ENCODE measurements at places on chromosomes 5 and 9.
A peak's percentile ranks its signal among the peaks of the same experiment; 100 is the strongest.

DNA sequence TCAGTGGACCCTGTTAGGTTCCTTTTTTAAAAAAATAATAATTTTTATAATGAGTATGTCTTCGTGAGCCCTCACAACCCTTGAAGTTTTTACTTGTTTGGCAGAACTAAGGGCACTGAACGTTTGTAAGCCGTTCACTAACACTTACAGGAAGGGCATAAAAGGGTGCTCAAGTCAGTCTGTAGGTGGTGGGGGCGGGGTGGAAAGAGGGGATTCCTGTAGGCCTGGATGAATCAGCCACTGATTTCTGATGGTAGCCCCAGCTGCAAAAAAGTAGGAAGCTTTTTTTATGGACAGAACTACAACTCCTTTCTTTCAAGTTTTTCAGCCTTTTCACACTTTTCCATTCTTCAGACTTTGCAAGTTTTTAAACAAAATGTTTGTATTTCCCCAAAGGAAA lies 35.8 kb downstream of the PIK3R1 start:
- peak; percentile 52 for DNase-seq

DNA sequence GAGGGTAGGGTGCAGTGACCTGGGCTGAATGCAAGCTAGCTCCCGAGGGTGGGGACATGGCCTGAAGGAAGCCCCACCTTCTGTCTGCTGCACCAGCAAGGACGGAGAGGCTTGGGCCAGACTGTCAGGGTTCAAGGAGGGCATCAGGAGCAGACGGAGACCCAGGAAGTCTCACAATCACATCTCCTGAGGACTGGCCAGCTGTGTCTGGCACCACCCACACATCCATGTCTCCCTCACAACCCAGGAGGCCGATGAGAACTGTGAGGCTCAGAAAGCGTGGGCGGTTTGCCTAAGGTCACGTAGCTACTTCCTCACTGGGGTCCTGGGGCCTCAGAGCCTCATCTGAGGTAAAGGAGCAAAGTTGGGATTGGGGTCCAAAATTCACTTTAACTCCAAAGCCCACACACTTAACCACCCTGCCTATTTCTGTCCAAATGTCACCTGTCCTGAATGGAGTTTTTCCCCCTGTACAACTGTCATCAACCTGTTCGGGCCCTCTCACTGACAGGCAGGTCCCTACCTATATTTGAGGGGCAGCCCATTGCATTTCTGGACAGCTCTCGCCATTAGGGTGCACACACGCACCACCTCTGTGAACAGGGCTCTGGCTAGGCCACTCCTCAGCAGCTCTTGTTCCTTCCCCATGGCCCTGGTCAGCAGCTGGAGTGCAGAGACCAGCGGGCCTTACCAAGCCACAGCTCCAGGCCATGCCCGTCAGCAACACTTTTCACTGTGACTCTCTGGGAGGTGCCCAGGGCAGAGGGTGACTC lies 3.4 kb downstream of the IL13 start:
- peak; percentile 20 for DNase-seq

DNA sequence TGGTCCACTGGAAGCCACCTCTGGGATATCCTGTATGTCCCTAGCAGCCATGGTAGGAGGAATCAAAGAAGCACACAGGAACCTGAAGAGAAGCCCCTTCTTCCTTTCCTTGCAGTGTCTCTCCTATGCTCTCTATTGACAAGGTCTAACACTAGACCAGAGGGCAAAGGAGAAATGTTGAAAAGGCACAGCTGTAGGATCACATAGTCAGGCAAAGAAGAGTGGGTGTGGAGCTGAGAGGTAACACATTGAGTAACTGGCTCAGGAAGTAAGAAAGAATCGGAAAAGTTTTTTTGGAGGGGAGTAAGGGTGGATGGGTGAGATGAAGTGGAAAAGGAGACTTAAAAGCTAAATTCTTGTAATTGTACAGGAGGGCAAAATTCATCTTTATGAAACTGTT lies 100.1 kb downstream of the FOCAD start:
- DNase-seq = no peak

DNA sequence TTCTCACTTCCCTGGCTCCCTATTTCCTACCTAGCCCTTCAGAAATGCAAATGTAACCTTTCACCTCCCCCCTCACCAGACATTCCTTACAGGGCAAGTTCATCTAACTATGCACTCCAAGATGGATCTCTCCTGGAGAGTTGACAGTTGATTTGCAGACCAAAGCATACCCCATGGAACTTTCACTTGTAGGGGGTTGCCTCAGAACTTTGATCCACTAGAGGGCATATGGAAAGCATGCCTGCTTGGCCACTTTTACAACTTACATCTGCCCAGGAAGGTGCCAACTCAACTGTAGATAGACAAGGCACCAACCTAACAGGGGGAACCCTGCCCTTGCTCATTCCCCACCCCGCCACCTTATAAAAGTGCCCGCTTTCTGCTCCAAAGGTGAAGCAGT lies 187.8 kb downstream of the NXNL2 start:
- DNase-seq = no peak

- DNase-seq = no peak
Measured at GRCh38 chr5:6432206-6432605, 16.5 kb upstream of the UBE2QL1 start.

GRCh38 chr5:23405316-23406068 lies 101.9 kb upstream of the PRDM9 start:
- DNase-seq = peak; percentile 29

GRCh38 chr5:161549106-161549505 lies 2.6 kb upstream of the GABRB2 start:
- DNase-seq = no peak

DNA sequence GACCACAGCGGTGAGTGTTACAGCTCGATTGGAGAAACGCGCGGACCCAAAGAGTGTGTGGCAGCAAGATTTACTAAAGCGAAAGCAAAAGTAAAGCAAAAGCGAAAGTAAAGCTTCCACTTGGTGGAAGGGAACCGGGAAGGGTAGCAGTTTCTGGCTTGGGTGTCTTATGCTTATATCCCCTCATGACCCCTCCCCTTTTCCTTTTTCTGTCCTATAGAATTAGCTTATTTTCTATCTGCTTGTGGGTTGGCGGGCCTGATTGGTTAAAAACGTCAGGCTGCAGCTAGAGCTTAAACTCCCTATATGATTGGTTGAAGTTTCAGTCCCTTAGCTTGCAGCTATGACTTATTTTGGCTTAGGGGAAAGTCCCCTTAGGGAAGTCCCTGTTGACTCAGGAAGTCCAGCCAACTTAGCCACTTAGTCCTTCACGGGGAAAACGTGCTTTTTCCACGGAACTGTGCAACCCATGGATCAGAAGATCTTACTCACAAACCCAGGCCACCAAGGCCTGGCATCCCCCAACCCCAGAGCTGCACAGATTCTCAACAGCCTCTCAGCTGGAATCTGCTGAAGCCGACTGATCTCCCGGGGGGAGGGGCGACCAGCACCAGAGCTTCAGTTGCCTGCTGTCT lies 114.2 kb upstream of the ADAMTS16 start:
- no peak for DNase-seq

GRCh38 chr5:179901915-179902762 lies 5.6 kb downstream of the TBC1D9B start:
- DNase-seq = no peak

DNA sequence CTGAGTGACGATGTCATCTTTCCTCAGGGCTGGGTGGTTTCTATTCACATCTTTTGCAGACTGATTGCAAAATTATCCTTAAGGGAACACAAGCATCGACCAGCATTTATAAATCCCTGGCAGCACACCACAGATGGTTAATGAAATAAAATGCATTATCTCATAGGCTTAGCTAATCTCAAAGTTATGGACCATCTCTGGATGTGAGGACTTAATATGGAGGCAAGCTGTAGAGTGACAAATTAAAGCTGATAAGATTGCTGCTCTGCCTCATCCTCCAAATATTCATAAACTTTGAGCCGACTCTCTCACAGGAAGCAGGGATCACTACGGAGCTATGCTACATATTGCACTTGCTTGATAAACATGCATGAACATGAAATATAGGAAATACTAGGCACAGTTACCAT lies 663.2 kb upstream of the RGMB start:
- peak; percentile 95 for DNase-seq

GRCh38 chr9:103649086-103649485 lies 445.0 kb upstream of the SMC2 start:
- peak; percentile 33 for DNase-seq

DNA sequence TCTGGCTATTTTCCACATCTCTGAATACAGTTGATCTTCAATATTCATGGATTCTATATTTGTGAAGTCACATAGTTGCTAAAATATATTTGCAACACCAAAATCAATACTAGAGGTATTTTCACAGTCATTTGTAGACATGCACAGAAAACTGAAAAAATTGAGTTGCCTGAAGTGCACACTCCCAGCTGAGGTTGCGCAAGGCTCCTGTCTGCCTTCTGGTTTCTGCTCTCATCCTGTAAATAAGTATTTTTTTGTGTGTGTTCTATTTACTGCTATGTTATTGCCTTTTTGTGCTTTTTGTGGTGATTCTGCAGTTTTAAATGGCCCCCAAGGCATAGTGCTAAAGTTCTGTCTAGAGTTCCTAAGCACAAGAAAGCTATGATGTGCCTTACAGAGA lies 371.1 kb upstream of the GRAMD2B start:
- DNase-seq = peak; percentile 6

DNA sequence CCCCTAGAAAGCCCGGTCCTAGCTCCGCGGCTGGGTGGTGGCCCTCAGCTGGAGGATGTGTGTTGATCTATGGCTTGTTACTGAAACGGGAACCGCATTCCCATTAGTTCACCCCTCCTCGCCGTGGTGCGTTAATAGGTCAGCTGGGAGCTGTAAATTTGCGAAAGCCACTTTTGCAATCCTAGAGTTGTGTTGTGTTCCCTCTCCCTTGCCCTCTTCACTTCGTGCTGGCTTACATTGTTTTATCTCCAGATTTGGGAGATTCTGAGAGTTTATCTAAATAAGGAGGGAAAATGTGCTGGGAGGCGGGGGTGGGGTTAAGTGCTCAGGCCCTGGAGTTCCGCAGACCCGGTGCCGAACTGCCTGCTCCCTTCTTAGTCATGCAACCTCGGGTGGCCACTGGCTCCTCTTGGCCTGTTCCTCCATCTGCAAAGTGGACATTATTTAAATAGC lies 62.8 kb downstream of the HMCN2 start:
- DNase-seq = peak; percentile 31

DNA sequence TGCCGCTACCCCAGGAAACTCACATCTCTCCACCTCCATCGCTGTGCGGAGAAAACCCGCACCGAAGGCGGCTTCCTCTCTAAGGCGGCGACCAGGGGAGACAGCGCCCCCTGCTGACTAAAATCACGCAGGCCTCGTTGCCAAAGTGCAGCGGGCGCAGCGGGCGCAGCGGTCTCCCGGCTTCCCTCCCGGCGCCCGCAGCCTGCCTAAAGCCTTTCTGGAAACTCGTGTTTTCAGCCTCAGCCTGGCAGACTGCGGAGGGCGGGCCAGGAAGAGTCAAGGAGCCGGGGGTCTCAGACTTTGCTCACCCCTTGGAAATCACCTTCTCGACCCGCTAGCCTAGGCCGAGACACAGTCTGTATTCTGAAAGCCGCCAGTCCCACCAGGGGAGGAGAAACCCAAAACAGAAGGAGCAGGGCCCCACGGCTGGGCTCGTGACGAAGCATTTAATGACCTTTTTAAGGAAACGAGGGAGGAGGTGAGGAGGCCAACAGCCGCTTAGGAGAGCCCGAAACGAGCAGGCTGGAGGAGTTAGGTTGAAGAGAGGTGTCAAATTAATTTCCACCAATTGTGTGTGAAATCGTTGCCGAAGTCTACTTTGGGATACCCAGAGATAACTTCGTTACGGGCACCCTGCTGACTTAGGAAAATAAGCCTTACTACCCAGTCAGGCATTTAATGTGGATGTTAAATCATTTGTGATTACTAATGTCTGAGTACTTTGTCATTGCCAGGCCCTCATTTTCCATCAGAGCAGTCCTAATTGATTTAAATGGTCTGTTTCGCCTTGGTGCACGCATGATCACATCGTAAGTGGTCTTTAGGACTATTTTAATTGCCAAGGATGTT lies 7.3 kb upstream of the FOXB2 start:
- DNase-seq = peak; percentile 30

DNA sequence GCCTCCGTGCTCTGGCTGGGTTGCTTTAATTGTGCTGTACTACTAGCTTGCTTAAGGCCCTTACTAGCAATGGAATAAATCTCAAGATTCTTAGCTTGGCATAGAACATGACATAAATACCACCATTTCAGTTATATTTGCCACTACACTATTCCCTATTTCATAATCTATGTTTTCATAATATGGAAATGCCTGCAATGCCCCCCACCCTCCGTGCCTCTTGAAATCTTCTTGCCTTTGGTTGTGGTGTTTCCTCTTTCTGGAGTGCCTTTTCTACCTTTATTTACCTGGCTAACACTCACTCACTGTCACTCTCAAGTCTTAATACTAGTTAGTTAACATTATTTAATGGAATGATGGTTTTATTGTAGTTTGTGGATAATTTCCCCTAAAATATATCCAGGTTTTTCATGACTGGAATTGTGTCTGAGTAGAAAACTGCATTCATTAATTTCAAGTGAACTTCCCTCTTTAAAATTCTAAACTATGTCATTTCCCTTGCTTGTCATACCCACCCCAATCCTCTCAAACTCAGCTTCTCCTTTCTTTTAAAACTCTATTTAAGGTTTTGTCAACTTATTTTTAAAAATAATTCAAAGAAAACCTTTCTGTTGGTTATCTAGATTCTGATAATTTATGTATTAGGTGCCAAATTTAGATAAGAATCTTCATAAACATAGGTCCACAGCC lies 521.7 kb upstream of the DAB2 start:
- no peak for DNase-seq

GRCh38 chr9:87494970-87495471 lies 2.6 kb upstream of the DAPK1 start:
- no peak for DNase-seq

DNA sequence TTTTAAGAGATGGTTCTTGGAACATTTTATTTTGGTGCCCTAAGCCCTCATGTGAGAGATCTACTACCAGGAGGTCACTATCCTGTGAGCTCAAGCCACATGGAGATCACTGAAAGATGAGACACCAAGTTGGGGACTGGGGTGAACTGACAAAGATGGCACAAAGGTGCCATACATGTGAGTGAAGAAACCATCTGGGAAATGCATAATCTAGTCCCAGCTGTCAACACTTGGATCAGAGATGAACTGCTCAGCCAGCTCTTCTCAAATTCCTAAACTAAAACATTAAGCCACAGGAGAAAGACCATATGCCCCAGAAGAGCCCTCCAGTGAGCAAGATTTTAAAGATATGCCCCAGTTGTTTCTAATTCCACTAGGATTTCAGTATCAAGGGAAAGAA lies 22.2 kb upstream of the MYOT start:
- DNase-seq = no peak

DNA sequence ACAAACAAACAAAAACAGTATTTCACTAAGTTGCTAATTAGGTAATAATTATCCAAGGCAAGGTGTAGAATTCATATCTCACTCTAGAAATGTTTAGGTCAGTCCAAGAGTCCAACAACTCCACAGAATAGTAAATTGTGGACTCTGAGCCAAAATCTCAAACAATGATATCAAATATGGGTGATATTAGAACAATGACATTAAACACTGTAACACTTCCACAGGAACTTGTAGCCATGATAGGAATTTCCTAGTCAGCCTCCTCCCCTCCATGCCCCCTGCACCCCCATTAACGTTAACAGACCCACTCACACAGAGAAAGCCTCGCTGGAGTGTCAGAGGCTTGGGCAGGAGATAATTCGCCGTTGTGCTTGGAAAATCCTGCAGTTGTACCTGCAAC lies 305.0 kb upstream of the PIK3R1 start:
- DNase-seq = no peak

Measured in iris pigment epithelial cell (primary cell).